Right renal cortex interstitium (tissue), 3 donors: ENCODE measurements at places on chromosomes 5 and 9.

GRCh38 chr5:115671939-115672338, 46.1 kb upstream of the TMED7 start:
- no peak for DNase-seq

- DNase-seq, result no peak
Measured at GRCh38 chr9:112794731-112795130, 44.2 kb downstream of the SNX30 start.

GRCh38 chr5:15683332-15683731, 183.4 kb downstream of the FBXL7 start:
- no peak for DNase-seq

- DNase-seq, result no peak
Measured at GRCh38 chr9:80615964-80616363, 1044.2 kb downstream of the TLE4 start.

- DNase-seq, result no peak
Measured at GRCh38 chr9:95102001-95102433, 215.5 kb downstream of the FANCC start.

GRCh38 chr9:5375091-5375490, 35.4 kb upstream of the RLN1 start:
- no peak for DNase-seq

DNA sequence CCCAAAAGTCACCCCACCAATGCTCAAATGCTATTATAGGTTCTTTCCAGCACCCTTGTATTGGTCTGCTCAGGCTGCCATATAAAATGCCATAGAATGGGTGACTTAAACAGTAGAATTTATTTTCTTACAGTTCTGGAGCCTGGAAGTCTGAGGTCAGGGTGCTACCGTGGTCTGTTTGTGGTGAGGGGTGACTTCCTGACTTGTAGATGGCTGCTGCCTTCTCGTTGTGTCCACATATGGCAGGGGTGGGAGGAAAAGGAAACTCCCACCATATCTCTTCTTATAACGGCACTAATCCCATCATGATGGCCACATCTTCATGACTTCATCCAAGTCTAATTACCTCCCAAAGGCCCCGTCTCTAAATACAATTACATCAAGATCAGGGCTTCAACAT, 257.8 kb upstream of the TARS1 start:
- no peak for DNase-seq

DNA sequence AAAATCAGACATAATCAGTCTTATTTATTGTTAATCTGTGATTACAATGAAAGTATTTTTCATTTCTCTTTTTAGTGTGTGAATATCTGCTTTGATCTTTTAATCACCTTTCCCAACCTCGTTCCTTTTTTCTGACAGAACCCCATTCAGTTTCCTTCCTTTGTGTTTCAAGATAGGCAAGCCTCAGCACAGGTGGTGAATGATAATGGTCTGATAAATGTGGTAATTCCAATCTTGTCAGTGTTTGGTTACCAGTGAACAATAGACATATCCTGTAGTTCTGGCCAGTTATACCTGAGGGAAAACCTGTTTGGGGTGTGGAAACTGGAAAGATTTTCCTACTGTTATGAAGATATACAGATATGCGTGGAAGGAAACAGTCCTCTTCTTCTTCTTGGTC, 13.5 kb downstream of the STX17 start:
- DNase-seq, result no peak

DNA sequence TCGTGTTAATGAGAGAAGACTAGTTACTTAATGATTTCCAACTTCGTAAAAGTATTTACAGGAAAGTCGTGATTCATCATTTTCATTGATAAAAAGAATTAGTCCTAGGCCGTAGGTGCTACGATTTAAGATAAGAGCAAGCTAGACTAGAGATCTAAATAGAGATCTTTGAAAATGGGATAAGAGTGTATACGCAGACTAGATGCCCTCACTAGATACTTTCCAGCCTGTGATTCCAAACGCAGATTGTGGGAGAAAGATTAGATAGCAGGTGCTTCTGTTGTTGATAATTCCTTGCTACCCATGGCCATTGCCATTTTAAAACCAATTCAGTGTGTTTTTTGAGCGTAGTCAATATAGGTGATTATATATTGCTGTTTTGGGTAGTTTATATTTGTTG, 6.7 kb upstream of the SMIM15 start:
- no peak for DNase-seq

DNA sequence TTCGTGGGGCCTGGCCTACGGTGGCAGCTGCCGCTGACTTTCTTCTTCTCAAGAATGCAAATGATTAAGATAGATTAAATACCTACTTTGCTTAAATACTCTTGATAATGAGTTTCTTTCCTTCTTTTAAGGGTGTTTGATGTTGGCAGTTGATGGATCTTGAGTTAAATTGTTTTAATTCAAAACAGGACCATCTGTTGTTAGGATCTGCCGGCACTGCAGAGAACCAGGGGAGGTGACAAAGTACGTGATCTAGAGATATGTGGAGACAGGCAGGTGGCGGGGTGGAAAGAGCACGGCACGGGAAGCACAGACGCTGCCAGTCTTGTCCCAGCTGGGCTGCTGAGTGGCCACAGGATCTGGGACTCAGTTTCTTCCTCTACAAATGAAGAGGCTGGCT, 37.9 kb downstream of the MED27 start:
- no peak for DNase-seq

DNA sequence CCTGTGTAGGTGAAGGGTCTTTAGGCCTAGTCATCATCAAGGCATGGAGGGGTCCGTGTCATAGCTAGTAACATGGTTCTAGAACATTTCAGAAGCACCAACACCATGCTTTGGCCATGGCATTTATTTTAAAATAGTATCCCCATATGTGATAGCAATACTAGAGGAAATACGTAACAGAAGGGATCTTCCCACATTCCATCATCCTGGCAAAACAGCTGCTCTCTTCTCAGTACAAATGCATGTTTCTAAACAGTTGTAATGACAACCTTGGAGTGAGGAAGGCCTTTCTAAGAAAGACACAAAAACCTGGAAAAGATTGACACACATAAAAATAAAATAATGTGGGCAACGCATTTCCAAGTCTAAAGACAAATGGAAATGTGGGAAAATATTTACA, 97.6 kb downstream of the GADD45G start:
- no peak for DNase-seq

- no peak for DNase-seq
Measured at GRCh38 chr5:135578685-135579341, at the start of gene CXCL14. Gene CXCL14 (minus strand): TSS chr5:135578991. CDS start chr5:135578778, 213 bp downstream.

- no peak for DNase-seq
Measured at GRCh38 chr9:34253460-34253837, 74.6 kb downstream of the UBAP1 start.

GRCh38 chr9:136268735-136269134, 23.1 kb upstream of the QSOX2 start:
- no peak for DNase-seq

GRCh38 chr5:165786073-165786472, 2280.7 kb downstream of the MAT2B start:
- no peak for DNase-seq

DNA sequence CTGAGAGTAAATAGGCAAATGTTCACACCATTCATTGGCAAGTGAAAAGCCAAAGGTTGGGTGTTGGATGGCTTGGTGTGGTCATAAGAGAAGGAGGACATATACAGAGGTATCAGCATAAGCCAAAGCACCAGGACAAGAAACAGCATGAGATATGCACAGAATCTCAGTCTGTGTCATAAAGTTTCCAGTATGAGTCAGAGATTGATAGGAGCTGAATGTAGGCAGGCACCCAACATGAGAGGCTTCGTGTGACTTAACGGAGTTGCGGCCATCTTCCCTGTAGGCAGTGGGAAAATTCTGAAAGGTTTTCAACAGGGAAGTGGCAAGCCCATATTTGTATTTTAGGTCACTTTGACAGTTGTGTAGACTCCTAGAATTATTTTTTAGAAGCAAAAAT, 54.5 kb downstream of the SNCAIP start:
- DNase-seq, result no peak

DNA sequence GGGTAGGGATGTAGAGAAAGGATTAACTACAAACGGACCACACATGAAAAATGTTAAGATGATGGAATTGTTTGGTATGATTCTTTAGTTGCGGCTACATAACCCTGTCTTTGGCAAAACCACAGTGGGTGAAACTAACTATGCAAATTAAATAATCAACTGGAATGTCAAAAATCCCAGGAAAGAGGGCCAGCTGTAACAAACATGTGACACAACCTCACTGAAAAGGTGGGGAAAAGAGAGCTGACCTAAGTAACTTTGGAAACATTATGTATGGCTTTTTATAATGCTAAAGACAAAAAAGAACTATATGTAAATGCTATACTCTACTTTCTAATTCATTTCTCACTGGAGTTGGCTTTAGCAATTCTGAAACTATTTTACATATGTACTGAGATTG, 252.0 kb downstream of the MRPS30 start:
- DNase-seq, result no peak
